ENCODE measurements at places on chromosomes 12 and 14.

DNA sequence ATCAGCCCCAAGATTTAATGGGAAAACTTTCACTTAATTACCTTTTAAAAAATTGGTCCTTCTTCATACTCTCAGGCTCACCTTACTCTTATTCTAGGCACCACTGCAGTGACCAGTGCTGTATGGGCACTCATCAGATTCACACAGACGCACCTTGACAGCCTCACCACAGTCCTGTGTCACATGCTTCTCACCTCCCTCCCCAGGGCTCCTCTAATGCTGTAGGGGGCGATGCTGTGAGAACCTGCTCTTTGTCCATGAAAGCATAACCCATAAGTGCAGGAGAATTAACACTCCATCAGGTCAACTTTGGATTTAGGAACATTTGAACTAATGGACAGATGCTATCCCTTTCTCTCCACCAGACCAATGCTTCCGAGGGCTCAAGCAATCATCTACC lies 13.9 kb upstream of the PPP4R3A start:
- no peak for DNase-seq

GRCh38 chr12:16634786-16635185 lies 28.8 kb upstream of the LMO3 start:
- DNase-seq: no peak

GRCh38 chr12:98109266-98109665 lies 406.1 kb upstream of the TMPO start:
- DNase-seq: no peak

DNA sequence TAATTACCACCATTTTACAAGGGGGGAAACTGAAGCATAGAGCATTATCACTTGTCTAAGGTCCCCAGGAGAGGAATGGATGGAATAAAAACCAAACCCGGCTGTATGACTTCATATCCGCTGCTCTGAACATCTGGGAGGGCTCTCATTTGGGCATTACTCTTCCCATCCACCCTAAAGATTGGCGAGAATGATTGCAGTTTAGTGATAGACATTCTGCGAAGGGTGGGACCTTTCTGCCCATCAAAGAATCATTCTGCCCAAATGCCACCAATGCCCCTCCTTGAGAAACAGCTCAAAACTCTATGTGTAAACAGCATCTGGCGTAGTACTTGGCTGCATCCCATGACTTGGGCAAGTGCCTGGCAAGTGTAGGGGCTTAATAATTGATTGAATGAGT lies 11.6 kb downstream of the CHST11 start:
- DNase-seq: no peak

DNA sequence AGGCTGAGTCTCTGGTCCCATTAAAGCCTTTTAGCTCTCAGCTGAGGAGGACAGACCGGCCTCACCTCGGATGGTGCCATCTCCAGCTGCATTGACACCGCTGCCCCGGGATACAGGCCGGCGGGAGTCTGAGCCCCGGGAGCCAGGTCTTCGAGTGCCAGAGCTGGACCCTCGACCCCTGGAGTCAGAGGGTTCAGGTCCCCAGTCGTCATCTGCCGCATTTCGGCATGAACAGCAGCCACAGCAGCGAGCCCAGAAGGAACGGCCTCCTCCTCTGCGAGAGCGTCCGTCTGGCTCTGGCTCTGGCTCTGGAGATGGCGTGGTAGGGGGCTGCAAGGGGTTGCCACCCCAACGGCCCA lies 1.0 kb downstream of the TGM1 start:
- DNase-seq: no peak

- DNase-seq: peak; percentile 12
Measured at GRCh38 chr12:62006076-62006732, 254.0 kb upstream of the USP15 start.

- no peak for DNase-seq
Measured at GRCh38 chr14:33469898-33470297, 481.0 kb downstream of the EGLN3 start.

GRCh38 chr14:74085828-74086227 lies 1.1 kb downstream of the LIN52 start:
- DNase-seq: no peak

DNA sequence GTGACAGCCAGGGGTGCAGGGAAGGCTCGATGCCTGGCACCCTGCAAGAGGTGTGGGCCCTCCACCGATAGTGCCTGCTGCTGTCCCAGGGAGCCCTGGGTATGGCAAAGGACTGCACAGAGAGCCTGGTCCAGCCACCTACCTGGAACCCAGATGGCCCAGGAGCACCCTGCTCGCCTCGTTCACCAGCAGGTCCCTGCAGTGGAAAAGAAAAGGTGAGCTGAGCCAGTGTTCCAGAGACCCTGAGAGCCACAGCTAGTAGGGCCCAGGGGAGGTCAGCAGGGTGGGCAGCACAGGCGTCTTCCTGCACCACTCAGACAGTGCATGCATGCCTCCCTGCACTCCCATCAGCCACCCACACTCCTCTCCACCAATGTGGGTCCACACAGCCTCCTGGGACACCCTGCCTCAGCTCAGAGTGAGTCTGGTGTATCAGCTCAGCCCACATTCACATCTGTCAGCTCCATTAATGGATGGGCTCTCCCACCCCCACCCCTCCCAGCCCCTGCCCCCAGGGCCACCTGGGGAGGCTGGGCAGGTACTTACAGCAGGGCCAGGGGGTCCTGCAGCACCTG lies 20.2 kb downstream of the TMEM106C start:
- no peak for DNase-seq

- no peak for DNase-seq
Measured at GRCh38 chr14:55381040-55381439, 30.6 kb downstream of the ATG14 start.

DNA sequence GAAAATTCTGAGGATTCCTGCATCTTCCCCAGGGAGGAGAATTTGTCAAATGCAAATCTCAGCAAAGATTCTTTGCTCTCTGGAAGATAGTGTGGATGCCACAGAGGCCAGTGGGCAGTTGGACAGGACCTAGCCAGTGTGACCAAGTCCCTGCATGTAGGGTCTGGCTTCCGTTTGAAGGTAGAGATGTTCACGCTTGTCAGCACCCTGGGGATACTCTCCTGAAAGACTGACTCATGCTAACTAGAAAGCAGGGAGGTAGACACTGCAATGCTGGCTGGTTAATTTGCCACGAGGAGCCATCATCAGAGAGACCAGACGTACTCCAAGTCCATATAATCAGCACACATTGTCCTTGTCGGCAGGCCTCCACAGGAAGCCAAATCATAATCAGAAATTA lies 130.1 kb downstream of the SAMD4A start:
- no peak for DNase-seq
